Activated naive CD4-positive, alpha-beta T cell treated with anti-CD3 and anti-CD28 coated beads, Interleukin-2, amount 50 U/mL, for 16 hours (primary cell): ENCODE measurements at places on chromosomes 1 and 21.

DNA sequence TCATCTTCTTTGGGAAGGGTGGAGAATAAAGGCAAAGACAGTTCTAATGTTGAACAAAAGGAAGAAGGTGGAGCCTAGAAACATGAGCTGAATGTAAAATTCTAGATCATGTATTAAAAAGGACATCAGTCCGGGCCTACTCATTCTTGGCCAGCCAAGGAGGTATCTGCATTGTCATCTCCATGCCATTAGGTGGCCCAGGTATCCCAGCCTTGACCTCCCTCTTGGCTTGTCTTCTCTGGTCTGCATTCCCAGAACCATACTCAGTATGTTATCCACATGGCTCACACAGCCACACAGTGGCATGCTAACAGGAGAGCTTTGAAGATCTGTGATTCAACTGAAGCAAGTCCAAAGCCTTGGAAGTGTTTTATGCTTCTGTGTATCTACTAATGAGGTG is 369.8 kb upstream of the KAZN start:
- no peak for DNase-seq

- no peak for DNase-seq
Measured at GRCh38 chr1:45677751-45678245, 8.5 kb downstream of the GPBP1L1 start.

GRCh38 chr1:52164604-52165003 is 22.7 kb downstream of the ZFYVE9 start:
- no peak for DNase-seq

- no peak for DNase-seq
Measured at GRCh38 chr1:32746130-32746529, 43.6 kb upstream of the SYNC start.

- no peak for DNase-seq
Measured at GRCh38 chr1:70220517-70221237, 503 bp upstream of the SRSF11 start.

GRCh38 chr1:82464362-82465001 is 663.7 kb downstream of the ADGRL2 start:
- DNase-seq = no peak

DNA sequence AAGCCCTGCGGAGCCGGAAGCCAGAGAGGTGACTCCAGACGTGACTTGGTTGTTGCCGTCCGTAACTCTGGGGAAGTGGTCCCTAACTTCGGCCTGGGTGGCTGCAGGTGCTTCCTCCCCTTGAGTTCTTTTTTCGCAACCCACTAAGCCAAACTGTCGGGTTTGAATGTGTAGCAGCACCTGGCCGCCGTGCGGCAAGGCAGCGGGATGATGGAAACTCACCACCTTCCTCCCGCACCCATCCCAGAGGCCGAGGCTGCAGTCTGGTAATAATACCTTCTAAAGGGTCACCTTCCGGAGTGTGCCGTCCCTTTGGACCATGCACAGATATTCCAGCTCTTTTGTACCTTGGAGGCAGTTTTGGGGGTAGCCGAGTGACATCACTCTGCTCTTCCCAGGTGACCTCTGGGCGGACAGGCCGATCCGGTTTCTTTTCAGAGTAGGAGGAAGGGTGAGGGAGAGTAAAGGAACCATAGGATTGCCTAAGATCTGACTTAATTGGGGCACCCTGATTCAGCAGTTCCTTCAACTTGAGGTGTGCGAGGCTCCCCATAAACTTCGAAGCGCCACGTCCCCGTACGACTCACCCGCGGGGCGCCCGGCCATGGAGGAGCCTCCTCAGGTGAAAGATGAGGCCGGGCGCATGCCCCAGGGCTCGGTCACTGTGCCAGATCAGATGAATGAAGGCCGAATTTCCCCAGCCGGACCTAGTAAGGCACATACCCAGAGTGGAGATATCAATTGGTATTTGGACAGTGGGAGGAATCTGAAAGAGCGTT is 1.0 kb downstream of the KCNK1 start:
- no peak for DNase-seq

DNA sequence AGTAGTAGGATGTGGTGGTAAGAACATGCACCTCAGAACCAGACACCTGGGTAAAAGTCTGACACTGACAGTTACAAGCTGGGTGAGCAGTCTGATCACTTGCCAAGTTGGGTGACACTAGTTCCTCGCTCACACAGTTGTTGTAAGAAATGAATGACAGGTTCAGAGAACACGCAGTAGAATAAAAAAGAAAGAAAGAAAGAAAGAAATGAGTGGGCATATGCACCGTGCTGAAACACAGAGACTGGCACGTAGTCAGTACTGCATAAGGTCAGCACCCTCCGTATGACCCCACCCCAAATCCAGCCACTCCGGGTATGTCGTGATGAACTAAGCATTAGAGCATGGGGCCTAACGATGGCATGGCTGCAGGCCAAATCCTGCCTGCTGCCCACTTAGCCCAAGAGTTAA is 90.6 kb downstream of the GLUL start:
- no peak for DNase-seq

DNA sequence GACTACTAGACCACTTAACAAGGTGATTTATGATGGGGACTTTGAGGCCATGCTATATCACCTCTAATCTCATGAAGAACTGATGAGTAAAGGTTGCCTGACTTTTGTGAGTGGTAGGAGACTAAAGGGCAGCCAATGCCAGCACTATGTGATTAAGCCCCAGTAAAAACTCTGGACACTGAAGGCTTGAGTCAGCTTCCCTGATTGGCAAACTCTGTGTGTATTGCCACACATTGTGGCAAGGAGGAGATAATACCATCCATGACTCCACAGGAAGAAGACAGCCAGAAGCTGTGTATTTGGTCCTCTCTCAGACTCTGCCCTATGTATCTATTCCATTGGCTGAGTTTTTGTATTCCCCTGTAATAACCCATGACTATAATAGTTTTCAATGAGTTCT is 413.3 kb upstream of the ZRANB2 start:
- DNase-seq = no peak

DNA sequence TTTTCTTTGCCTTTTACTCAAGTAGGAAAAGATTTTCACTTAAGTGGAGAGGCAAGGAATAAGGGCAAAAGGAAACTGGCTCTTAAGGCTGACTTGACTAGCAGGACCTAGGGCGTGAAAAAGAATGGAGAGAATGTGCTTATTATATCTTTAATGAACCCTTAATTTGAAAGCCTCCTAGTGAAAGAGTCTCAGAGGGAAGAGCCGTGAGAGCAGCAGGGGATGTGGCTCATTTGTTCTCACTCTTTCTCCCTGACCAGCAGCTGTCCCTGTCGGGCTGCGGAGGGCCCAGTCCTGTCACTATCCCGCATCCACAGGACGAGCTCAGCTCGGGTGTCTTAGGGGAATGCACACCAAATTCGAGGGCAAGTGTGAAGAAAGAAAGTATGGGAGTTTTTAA is 180.1 kb downstream of the EDEM3 start:
- no peak for DNase-seq
